CD4-positive, alpha-beta T cell treated with Interleukin-2 at 100 ng/mL for 4 hours (primary cell): ENCODE measurements at places on chromosomes 1 and 21.

GRCh38 chr1:51311826-51312225 lies 18.5 kb downstream of the TTC39A start:
- DNase-seq: no peak

GRCh38 chr21:19864476-19864875 lies 1133.7 kb upstream of the NCAM2 start:
- no peak for DNase-seq

DNA sequence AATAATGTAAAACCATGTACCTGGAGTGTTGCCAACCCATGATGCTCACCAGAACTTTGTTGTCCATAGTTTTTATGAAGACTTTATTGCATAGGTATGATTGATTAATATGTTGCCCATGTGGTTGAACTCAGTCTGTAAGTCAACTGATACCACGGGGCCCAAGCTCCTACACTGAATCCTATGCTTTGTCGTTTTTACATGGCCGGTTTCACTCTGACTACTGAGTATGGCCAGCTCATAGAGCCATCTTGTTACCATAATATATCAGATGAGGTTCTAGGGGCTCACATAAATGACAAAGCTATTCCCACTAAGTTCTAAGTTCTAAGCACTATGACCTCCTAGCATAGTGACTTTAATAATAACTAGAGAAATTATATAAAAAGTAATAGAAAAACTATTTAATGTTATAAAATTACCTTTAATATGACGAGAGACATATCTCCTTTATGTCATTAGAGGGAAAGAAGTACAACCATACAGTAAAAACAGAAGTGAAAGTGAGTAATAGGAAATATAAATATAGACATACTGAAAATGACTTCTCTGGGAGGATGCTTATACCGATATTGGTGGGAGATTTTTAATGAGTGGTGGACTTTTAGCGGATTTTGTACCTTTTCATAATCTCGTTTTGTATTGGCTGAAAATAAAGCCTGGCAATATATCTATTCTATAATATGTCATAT lies 983.4 kb upstream of the PRMT6 start:
- DNase-seq: no peak

DNA sequence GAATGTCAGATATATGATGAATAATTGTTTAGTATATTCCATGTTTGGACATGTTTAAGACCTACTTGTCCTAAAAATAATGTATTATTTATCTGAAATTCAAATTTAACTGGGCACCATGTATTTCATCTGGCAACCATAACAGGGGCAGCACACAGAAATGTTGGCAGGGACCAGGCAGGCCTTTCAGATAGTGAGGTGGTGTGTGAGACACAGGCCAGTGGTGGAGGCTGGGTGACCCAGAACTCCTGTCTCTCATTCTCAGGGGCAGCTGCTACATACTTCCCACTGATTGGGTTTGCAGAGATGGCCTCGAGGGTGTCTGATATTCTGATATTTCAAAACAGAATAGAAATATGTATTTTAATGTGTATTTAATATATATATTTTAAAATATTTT lies 1.3 kb upstream of the FASLG start:
- no peak for DNase-seq

DNA sequence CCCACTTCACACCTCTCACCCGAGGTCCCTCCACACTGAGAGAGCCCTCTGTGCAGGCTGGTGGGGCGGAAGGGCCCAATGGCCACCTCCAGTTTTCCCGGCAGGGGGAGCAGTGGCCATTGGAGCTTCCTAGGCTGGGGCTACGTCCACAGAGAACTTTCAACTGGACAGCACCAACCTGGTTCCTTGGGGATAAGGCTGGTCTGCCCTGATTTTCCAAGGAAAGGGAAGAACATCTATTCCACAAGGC lies 20.3 kb upstream of the LAPTM5 start:
- no peak for DNase-seq
